ENCODE measurements at places on chromosomes 6 and 20.

DNA sequence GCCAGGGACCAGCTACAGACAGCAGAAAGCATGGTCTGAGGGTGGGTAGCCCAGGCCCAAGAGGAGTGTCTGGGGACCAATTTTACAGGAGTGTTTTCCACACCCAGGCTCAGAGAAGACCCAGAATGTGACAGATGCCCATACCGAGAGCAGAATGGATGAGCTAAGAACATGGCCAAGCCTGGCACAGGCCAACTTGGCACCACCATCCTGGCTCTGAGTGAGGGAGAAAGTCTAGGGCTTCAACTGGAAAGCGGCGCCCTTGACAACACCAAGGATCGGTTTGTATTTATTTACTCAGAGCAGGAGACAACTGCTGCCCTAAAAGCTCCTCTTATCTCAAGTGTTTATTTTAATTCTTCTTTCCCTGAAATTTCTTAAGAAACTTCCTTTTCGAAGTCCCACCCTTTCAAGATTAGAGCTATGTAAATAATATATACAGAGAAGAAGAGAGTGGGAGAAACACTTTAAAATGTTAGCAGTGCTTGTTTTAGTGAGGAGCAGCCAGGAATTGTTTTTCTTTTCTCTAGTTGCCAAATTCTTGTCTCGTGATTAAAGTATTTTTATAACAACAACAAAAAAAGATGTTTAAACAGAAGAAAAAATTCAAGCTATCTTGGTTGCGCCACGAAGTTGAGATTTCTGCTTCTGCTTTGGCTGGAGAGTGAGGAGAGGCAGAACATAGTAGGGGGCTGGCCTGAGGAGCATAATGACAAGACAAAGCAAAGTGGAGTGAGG is 16.2 kb downstream of the TNXB start:
- DNase-seq = no peak

- no peak for DNase-seq
These were observed 712.9 kb downstream of the UTRN start for GRCh38 chr6:144997996-144998395.

DNA sequence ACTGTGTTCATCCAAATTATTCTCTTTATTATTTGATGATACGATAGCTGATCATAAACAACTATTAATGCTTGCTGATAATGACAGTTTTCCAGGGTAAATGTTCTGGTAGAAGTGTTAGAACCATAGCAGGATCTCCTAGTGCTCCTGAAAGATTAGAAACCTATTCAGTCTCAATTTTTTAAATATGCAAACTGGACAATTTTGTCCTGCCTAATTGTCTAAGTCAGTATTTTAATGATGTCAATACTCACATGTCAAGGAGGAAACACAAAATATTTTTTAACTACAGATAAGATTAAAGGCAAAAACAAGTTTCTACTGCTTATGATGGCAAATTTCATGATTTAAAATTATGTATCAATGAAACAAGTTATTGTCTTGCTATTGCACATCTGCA is 233.9 kb downstream of the RFPL4B start:
- DNase-seq = no peak

- no peak for DNase-seq
These were observed 395.9 kb downstream of the PREX1 start for GRCh38 chr20:48431653-48432493.

- no peak for DNase-seq
These were observed 120.2 kb downstream of the QRSL1 start for GRCh38 chr6:106749609-106750008.

DNA sequence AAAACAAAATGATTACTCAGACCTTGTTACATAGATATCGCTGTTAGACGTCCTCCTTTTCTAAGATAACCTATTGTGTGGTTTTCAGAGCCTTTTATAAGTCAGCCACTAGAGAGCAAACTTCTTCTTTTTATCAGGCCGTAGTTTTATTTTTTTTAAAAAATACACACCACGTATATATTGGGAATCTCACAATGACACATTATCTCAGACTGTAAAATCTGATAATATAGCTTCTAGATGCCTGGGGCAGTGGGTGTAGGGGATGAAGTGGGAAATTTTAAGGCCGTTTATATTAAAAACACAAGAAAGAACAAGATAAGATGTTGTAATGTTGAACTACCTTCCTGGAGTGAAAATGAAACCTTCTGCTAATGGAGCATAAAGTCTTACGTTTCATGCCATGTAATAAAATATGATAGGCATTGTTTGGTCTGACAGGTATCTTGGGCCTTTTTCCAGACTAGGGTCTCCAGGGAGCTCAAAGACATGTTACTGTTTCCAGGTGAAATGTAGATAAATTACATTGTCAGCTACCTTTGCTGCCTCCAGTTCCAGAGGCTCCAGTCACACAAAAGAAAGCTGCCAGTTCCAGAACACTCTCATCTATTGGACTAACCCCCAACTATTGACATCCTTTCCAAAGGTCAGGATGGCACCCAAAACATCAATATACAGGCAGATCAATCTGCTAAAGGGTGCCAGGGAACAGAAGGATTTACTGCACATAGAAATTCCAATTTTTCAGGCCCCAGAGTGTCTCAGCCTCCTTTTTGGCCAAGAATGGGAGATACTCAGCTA is 130.2 kb upstream of the AKIRIN2 start:
- no peak for DNase-seq

- no peak for DNase-seq
These were observed 552.3 kb upstream of the FLRT3 start for GRCh38 chr20:14889496-14890255.

GRCh38 chr20:25466846-25467245 is 59.4 kb downstream of the GINS1 start:
- DNase-seq = no peak

DNA sequence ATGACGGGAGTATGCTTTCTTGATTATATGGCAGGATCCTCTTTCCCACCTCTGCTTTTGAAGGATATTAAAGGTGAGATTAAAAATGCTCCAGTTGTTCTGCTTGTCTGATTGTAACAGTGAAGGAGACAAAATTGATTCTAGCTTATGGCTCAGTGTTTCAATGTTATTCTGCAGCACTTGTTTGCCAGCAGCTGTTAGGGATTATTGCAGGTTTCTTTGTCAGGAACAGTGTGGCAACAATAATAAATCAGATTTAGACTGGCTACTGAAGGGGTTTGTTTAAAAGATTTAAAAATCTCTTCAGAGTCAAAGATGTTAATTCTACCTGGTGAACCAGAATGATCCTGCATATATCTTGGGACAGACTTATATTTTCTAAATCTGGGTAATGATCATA is 126.9 kb downstream of the LAMA2 start:
- DNase-seq = no peak

DNA sequence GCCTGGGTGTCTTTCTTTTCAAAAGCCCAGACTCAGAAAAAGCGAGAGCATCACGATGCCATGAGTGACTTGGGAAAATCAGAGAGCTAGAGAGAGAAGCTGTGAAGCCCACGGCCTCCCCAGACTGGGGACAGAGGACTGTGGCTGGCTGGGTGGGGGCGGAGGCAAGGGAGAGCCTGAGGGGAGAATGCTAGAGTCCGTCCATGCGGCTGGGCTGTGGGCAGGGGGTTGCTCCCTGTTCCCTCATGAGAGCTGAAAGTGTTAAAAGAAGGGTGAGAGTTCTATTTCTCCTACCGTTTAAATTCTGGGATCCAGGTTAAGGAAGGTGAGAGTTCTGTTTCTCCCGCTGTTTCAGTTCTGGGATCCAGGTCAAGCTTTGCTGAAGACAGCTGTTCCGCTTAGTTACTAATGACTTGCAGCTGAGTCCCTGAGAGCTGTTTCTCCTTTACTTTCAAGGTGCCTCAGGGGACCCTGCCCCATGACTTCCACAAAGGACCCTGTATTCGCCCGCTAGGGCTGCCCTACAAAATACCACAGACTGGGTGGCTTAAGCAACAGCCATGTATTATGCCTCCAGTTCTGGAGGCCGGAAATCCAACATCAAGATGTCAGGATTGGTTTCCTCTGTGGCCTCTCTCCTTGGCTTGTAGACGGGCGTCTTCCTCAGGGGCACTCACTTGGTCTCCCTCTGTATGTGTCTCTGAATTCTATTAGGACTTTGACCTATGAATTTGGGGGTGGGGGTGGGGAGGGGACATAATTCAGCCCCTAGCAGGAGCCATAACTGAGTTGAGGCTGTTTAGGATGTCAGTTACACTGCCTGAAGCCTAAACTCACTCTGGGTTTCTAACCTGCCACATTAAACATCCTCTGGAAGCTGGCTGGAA is 127.0 kb downstream of the PXDC1 start:
- no peak for DNase-seq

GRCh38 chr6:19805129-19805481 is 32.1 kb upstream of the ID4 start:
- no peak for DNase-seq

DNA sequence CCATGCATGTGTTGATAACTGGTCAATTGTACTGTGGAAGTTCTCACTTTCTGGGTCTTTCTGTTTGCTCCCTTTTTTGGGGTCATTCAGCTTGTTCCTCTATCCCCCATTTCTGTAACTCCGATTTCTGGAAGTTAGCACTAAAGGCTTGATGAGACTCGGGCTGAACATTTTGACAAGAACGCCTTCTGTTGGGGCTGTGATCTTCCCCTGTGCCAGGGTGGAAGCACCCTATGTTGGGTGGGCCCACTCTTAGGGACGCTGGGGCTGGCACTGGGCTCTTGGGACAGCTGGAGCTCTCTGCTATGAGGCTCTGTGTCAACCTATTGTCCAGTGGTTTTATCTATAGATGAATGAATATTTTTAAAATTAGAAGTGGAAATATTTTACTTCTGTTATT is 60.1 kb upstream of the FRMD1 start:
- DNase-seq = no peak
